ENCODE measurements at places on chromosomes 4 and X.

- no peak for DNase-seq
Observed at GRCh38 chr4:127917151-127917550, 36.5 kb downstream of the PLK4 start.

DNA sequence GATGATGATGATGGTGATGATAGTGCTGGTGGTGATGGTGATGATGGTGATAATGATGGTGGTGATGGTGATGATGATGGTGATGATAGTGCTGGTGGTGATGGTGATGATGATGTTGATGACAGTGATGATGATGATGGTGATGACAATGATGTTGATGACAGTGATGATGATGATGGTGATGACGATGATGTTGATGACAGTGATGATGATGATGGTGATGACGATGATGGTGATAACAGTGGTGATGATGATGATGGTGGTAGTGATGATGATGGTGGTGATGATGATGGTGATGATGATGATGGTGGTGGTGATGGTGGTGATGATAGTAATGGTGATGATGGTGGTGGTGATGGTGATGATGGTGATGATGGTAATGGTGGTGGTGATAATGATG lies 80.1 kb upstream of the MXRA5 start:
- DNase-seq, result no peak

DNA sequence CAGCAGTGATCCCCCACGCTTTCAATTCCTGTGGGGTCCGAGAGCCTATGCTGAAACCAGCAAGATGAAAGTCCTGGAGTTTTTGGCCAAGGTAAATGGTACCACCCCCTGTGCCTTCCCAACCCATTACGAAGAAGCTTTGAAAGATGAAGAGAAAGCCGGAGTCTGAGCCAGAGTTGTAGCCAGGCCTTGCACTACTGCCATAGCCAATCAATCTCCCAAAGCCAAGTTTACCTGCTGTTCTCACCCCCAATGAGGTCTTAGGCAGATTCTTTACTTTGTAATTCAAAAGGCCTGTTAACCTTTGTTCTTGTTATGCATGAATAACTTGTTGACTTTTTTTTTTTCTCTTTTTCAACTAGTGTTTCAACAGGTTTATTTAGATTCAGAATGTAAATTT lies 4.0 kb downstream of the MAGEB2 start:
- no peak for DNase-seq

DNA sequence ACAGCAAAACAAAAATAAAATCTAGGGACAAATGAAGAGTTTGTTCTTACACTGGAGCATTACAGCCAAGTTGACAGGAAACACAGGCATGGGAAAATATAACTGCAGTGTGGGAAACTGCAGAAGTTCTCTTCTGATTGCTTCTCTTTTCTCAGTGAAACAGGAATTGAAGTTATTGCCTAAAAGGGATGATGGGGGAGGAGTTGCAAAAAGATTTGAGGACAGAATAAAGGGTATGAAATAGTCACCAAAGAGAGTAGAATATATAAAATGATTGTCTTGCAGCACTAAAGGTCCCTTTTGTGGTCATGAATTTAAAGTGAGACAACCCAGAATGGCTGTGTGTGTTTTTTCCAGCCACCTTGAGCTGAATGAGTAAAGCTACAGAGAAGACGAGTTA lies 103.7 kb downstream of the JADE1 start:
- no peak for DNase-seq

GRCh38 chr4:17511051-17511450 lies 839 bp downstream of the QDPR start:
- DNase-seq, result no peak

- DNase-seq, result no peak
Observed at GRCh38 chrX:130895299-130895698, 7.7 kb downstream of the ENOX2 start.

DNA sequence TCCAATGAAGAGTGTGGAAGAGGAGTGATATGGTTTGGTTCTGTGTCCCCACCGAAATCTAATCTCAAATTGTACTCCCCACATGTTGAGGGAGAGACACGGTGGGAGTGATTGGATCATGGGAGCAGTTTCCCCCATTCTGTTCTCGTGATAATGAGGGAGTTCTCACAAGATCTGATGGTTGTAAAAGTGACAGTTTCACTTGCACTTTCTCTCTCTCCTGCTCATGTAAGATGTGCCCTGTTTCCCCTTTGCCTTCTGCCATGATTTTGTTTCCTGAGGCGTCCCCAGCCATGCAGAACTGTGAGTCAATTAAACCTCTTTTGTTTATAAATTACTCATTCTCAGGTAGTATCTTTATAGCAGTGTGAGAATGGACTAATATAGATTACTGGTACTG lies 39.6 kb downstream of the FAM47C start:
- DNase-seq, result no peak

DNA sequence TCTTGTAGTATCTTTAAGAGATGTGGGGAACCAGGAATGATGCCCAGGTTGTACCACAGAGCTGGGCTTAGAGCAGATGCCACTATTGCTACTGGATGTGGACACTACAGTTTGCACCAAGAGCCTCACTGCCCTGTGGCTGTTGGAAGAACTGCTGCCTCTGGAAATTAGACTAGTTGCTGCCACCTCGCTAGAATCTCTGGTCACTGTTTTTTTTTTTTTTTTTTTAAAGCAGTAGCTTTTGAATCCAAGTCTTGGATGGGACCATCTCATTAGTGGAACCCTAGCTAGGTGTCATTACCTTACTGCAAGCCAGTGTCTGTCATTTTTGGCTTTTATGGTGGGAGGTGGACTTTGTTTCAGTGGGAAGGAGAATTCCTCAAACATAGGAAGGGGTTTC lies 105.5 kb downstream of the ARHGAP10 start:
- DNase-seq, result no peak

DNA sequence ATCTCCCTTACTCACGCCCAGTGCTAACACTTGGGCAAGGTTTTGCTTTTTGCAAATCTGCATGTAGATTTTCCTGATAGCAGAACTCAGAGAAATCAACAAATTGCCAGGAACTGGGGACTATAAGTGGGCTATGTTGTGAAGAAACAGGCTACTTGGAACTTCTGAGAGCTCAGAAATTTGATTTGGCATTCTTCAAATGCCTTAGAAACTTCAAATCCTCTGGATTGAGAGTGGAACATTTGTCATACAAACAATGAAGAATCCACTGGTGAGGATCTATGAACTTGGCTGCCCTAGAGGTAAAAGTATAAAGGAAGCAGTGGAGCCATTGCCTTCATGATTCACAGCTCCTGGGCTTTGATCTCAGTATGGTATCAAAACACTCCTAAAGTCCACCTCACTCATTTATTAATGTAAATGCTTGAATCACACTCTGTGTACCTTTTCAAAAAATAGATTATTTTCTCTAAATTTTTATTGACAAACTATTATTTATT lies 126.0 kb downstream of the GLRA3 start:
- DNase-seq, result no peak

- no peak for DNase-seq
Observed at GRCh38 chr4:74964311-74964710, 31.4 kb downstream of the PARM1 start.

GRCh38 chr4:60913002-60913401 lies 287.1 kb upstream of the ADGRL3 start:
- no peak for DNase-seq

- DNase-seq, result no peak
Observed at GRCh38 chr4:107647591-107647990, 72.4 kb downstream of the PAPSS1 start.

DNA sequence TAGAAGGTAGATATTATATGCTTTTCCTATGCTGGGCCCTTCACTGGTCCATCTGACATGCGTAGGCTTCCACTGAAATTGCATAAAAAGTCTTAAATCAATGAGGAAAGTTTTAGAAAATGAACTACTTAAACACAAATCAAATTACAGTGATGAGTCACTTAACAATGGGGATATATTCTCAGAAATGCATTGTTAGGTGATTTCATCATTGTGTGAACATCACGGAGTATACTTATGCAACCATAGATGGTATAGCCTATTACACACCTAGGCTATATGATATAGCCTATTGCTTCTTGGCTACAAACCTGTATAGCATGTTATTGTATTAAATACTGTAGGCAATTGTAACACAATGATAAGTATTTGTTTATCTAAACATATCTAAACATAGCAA lies 10.3 kb downstream of the STAP1 start:
- DNase-seq, result no peak

GRCh38 chrX:25175171-25175570 lies 159.4 kb upstream of the ARX start:
- no peak for DNase-seq

DNA sequence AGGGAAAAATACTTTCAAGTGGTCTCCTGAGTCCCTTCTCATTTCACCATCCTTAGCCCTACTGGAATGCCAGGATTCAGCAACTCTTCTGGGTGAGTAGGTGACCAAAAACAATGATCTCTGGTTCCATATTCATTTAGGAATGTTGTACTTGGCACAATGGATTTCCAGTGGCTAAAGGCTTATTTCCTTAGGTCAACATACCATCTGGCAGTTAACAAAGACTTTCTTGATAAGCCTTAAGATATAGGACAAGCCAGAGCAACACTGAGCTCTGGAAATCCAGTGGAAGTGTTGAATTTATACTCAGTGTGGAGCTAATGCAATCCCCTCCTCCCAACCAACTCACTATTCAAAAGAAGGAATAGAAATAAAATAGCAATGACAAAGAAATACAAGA lies 139.4 kb upstream of the EMCN start:
- DNase-seq, result no peak

DNA sequence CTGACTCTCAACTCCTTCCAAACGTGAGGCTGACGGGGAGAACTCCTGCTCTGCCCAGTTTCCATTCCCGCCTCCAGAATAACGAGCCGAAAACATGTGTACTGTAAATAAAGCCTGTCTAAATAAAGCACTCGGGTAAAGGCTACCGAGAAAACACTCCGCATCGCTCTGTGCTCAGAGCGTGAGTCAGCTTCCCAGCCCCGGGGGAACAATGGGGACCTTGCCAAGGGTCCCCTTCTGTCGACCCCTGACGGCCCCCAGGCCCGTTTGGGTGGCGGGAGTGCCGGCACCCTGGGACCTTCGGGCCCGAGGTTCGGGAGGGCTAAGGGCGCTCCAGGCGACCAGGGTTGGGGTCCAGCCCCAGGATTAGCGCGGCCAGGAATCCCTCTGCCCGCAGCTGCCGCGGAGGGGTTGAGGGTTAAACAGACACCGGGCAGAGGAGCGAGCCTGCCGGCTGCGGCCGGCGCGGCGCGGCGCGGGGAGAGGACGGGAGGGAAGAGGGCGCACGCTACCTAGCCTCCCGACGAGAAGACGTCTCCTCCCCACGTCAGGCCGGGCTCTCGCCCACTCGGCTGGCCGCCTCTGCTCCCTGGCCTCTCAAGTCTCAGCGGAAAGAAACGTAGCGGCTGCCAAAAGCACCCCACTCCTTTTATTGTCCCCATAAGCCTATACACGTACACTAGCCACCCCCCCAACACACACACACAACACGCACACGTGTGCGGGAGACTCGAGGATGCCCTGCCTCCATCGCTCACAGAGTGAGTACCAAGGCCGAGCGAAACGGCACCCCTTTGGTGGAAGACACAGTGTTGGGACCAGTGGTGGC lies 85.5 kb downstream of the BCOR start:
- no peak for DNase-seq

- DNase-seq, result no peak
Observed at GRCh38 chr4:100042711-100043110, 92.6 kb upstream of the H2AZ1 start.

DNA sequence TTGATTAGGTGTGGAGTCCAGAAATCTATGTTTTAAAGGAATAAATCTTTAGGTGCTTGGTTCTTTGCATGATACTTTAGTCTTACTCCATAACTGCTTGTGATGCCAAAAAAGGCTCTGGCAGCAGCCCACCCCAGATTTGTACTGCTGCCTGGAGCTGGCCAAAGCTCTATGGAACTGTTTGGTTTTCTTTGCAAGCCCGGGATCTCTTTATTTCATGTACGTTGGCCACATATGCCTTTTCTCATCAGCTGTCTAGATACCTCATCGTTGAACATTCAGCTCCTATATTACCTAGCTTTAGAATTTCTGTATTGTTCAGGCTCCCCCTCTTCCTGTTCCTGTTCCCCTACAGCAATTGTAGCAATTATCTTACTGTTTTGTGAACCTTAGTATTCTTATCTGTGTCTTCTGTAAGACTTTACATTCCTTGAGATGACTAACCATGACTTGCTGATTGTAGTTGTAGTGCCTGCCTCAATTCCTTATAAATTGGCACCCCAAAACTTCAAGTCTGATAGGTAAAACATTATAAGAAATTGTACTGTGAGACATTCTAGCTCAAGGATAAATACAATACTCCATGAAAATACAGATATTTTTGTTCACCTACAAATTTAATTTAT lies 199.4 kb upstream of the GPRIN3 start:
- no peak for DNase-seq

GRCh38 chr4:77599378-77599777 lies 6.2 kb upstream of the CXCL13 start:
- no peak for DNase-seq

- no peak for DNase-seq
Observed at GRCh38 chr4:2800691-2801596, 8.1 kb downstream of the SH3BP2 start.

DNA sequence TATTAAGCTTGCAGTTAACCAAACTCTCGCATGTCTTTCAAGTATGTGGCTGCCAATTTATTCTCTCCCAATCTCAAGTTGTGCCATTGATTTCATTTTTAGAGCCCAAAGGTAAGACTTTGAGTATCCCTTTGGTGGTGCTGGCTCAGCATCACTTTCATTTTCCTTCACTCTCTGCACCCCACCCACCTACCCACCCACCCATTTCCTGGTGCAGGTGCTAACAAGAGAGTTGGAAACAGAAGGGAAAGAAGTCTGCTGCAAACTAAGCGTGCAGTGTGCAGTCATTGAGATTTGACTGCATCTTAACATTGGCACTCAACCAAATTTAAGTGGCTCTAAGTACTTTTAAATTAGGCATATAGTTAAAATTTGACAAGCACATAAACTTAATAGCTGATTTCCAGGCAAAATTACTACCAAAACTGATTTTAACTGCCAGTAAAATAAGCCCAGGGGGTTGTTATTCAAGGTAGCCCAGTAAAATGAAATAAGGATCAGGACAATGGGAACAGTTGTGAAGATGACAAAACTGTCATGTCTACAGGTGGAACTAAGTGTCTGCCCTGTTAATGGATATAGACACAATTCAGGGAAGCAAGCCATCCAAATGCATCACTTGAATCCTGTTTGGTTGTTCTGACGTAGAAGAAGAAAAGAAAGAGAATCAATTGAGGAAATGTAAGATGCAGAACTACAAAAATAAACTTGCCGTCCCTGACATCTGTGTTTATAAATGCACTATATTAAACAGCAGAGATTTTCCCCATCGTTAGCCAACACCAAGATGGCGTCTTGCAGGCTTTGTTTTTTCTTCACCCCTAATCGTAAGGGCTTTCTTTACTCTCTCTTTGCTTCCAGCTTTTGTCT lies 184.2 kb downstream of the KDR start:
- DNase-seq, result no peak

DNA sequence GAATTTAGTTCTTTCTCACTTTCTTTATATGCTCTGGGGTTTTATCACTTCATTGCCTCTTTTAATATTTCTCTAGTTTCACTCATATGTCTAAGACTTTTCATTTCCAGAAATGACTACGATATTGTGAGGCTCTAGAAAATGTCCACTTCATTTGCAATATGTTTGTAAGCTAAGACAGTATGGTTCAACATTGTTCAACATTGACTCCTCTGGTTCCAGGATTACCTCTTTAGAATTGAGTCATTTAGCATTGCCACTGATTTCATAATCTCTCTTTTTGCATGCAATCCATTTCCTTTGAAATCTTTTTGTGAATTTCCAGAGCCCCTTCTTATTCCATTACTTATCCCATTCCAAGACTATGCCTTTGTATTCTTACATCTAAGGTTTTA lies 32.3 kb downstream of the BBS12 start:
- DNase-seq, result no peak

GRCh38 chr4:7854697-7855370 lies 84.8 kb downstream of the AFAP1 start:
- peak; percentile 47 for DNase-seq

- no peak for DNase-seq
Observed at GRCh38 chrX:128517691-128518090, 465.5 kb upstream of the ACTRT1 start.

Measured in stimulated activated CD8-positive, alpha-beta memory T cell treated with anti-CD3 and anti-CD28 coated beads, Interleukin-12 subunit alpha, Interleukin-12 subunit beta, amount 100 ng/mL, for 1 hour (primary cell).